Activated CD4-positive, alpha-beta T cell treated with anti-CD3 and anti-CD28 coated beads, Interleukin-2, amount 10 ng/mL, durations not matched to agents 7 days and 5 days (primary cell): ENCODE measurements at places on chromosomes 16 and 17.

- no peak for DNase-seq
- H3K27ac ChIP-seq: no peak overlapping the region
- no peak overlapping the region for H3K4me3 ChIP-seq
- H3K27me3 ChIP-seq: no peaks in the 10 kb centered on the region
- no peaks in the 10 kb centered on the region for H3K36me3 ChIP-seq
Measured at GRCh38 chr17:17060930-17061329, 18.7 kb downstream of the MPRIP start.

DNA sequence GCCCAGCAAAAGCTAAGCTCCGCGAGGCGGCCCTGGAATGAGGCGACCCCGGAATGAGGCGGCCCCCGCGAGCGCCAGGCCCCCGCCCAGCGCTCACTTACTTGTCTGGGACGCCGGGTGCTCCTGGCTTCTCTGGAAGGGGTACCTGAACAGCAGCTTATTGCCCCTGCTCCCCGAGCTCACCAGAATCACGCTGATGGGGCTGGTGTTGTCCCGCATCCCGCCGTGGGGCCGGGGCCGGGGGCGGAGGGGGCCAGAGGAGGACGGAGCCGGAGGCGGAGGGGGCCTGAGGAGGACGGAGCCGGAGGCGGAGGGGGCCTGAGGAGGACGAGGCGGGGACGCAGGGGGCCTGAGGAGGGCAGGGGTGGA, 440 bp downstream of the NPRL3 start:
- peaks cover 4% of the 10 kb centered on the region for H3K36me3 ChIP-seq
- H3K4me1 ChIP-seq: peaks cover 28% of the 10 kb centered on the region
- H3K4me3 ChIP-seq: peak overlapping the region; percentile 80

GRCh38 chr17:67369676-67370075, 3.3 kb upstream of the PSMD12 start:
- no peak for DNase-seq
- no peak overlapping the region for H3K4me3 ChIP-seq
- no peaks in the 10 kb centered on the region for H3K27me3 ChIP-seq
- H3K27ac ChIP-seq: no peak overlapping the region
- peaks cover 38% of the 10 kb centered on the region for H3K4me1 ChIP-seq
- peaks cover 4% of the 10 kb centered on the region for H3K36me3 ChIP-seq

DNA sequence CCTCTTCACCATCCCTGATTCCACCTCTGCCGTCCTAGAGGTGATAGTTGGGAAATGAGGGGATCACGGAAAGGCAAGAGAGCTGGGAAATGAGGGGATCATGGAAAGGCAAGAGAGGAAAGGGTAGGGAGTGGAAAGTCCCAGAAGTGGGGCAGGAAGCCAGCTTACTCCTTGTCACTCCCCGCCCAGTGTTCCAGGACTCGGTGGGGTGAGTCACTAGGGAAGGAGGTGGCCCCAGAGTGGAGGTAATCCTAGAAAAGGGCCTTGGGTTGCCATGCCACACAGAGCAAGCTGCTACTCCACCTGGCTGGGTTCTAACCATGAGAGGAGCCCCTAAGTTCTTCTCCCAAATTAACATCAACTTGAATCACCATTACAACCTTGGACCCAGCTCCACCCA, 14.8 kb downstream of the ALOXE3 start:
- no peak for DNase-seq
- H3K27ac ChIP-seq: no peak overlapping the region
- H3K4me3 ChIP-seq: no peak overlapping the region
- no peaks in the 10 kb centered on the region for H3K36me3 ChIP-seq

DNA sequence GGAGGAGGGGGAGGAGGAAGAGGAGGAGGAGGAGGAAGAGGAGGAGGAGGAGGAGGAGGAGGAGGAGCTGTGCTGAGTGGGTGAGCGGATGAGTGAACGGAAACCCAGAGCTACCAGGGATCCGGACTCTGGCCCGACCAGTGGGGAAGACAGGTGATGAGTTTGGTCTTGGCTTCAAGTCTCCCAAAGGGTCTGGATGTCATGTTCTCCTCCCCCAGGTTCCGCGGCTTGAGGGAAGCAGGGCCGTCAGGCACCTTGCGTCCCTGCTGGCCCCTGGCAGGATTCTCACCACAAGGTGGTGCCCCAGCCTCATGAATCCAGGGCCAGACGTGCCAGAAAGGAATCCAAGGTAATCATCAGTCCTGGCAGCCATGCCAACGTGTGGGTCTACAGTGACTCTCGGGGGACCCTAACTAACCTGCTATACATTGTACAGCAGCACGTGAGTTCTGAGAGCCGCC, 13.5 kb upstream of the ABAT start:
- peak; percentile 68 for DNase-seq
- H3K27ac ChIP-seq: no peak overlapping the region
- H3K27me3 ChIP-seq: no peaks in the 10 kb centered on the region
- H3K4me1 ChIP-seq: peaks cover 6% of the 10 kb centered on the region
- no peak overlapping the region for H3K4me3 ChIP-seq
- no peaks in the 10 kb centered on the region for H3K36me3 ChIP-seq

- no peaks in the 10 kb centered on the region for H3K4me1 ChIP-seq
- no peak for DNase-seq
- no peak overlapping the region for H3K27ac ChIP-seq
- no peak overlapping the region for H3K4me3 ChIP-seq
- H3K36me3 ChIP-seq: no peaks in the 10 kb centered on the region
Measured at GRCh38 chr17:56440419-56440818, 153.1 kb upstream of the NOG start.

GRCh38 chr17:28777178-28777577, 33.4 kb downstream of the TRAF4 start:
- no peak for DNase-seq
- H3K27me3 ChIP-seq: no peaks in the 10 kb centered on the region
- H3K36me3 ChIP-seq: peaks cover 19% of the 10 kb centered on the region

- no peak overlapping the region for H3K4me3 ChIP-seq
- H3K4me1 ChIP-seq: peaks cover 10% of the 10 kb centered on the region
- H3K27ac ChIP-seq: no peak overlapping the region
- H3K36me3 ChIP-seq: no peaks in the 10 kb centered on the region
- no peak for DNase-seq
Measured at GRCh38 chr17:28818819-28819221, 23.8 kb downstream of the FAM222B start.

DNA sequence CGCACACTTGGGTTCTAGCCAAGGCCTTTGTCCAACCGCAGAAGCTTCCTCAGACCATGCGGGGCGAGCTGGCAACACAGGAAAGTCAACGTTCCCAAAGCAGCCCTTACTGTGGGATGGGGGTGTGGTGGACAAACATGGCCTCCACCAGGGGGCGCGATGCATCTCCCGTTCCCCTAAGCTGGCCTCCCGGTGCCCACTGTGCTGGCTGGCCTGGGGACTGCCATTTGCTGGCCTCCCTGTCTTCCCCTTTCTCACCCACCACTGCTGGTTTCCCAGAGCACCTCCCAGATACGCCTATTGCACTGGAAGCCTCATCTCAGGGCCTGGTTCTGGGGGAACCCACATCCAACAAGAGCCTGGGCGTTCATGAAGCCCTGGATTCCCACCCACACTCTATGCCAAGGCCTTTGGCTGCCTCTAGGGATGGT, 145.3 kb downstream of the IRF8 start:
- no peak overlapping the region for H3K4me3 ChIP-seq
- peaks cover 12% of the 10 kb centered on the region for H3K4me1 ChIP-seq
- H3K27me3 ChIP-seq: peaks cover 21% of the 10 kb centered on the region
- H3K27ac ChIP-seq: no peak overlapping the region

DNA sequence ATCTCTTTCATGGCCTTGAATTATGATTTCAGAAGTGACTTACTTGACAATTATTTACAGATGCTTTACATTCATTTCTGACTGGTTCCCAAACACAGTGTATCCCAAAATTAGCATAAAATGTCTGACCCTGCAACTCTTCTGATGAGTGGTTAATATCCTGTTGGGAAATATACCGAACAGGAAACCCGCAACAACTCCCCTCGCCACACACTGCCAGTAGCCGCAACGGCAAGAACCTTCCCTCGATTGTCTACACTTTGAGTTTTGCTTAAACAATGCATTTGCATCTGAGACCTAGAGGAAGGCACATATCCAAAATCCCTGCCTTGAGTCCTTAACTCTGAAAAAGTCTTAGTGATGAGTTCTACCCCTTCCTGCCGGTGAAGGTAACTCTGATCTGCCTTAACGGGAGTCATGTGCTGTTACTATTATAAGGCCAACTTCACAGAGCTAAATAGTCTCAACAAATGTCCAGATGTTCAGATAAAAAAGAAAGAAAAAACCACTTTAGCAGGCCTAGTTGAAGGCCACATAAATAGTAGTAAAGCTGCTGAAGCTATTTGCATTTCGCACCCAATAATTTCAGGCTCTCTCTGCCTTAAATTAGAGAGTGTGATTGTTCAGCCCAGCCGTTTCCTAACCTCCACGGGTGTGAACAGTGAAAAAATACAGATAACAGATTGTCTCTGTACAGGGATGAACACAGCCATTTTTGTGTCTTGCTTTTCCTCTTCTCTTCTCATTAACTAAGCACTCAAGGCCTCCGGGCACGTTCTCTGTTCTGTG, 321.1 kb downstream of the HS3ST3B1 start:
- H3K27ac ChIP-seq: no peak overlapping the region
- H3K27me3 ChIP-seq: no peaks in the 10 kb centered on the region
- H3K4me1 ChIP-seq: no peaks in the 10 kb centered on the region
- H3K4me3 ChIP-seq: no peak overlapping the region
- no peak for DNase-seq

DNA sequence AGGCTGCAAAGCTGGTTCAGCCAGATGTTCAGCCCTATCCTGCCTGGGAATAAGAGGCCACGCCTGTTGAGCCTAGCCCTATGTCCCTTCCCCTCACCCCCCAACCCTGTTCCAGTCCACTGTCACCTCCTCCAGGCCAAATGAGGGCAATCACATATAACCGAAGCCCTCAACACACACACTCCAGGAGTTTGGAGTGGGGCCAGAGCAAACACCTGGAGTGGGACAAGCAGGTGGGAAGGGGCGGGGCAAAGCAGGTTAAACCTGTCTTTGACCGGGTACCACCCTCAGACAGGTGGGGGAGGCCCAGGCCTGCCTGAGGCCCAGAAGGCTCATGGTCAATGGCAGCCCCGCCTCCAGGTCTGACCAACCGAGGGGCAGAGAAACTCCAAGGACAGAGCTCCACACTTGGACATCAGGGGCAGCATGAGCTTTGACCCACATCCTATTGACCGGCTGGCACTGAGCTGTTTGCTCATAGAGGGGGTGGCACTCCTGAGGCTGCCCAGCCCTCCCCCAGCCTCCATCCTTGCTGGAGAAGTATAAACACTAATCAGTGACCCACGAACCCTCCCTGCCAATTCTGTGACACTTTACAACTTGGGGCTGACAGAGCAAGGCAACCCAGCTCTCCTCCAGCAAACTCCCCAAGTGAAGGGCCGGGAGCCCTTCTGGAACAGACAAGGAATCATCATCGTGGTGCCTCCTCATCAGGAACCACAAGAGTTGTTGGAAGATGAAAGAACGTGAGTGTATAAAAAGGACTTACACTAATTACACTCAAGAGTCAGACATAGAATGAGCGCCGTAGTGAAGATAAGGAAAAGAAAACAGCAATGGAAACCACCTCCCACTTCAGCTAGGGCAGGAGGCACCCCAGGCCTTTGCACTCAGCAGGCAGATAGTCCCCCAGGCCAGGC, 1.5 kb downstream of the ESRP2 start:
- H3K27me3 ChIP-seq: peaks cover 8% of the 10 kb centered on the region
- no peak for DNase-seq
- H3K4me3 ChIP-seq: no peak overlapping the region
- peaks cover 32% of the 10 kb centered on the region for H3K4me1 ChIP-seq

DNA sequence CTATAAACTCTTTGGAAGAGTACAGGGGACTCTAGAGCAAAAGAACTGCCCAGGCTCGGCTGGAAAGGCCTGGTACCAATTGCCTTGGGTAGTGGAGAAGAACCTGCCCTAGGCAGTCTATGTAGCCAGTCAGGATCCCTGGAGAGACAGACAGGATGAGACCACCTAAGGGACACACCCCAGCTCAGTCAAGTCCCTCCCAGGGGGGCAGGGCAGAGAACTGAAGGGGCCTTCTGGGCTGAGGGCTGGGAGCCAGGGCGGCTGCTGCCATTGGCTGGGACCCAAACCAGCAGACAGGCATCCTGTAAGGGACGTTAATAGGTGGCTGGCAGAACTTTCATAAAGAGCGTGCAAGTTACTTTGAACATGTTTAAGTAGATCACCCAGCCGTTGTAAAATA, 12.8 kb upstream of the SLC38A8 start:
- peaks cover 42% of the 10 kb centered on the region for H3K36me3 ChIP-seq
- H3K27ac ChIP-seq: no peak overlapping the region
- no peaks in the 10 kb centered on the region for H3K4me1 ChIP-seq
- H3K4me3 ChIP-seq: no peak overlapping the region

GRCh38 chr17:80961541-80962330, 29.9 kb upstream of the CHMP6 start:
- H3K4me1 ChIP-seq: no peaks in the 10 kb centered on the region
- no peak overlapping the region for H3K4me3 ChIP-seq
- no peaks in the 10 kb centered on the region for H3K27me3 ChIP-seq
- no peak for DNase-seq
- no peak overlapping the region for H3K27ac ChIP-seq

DNA sequence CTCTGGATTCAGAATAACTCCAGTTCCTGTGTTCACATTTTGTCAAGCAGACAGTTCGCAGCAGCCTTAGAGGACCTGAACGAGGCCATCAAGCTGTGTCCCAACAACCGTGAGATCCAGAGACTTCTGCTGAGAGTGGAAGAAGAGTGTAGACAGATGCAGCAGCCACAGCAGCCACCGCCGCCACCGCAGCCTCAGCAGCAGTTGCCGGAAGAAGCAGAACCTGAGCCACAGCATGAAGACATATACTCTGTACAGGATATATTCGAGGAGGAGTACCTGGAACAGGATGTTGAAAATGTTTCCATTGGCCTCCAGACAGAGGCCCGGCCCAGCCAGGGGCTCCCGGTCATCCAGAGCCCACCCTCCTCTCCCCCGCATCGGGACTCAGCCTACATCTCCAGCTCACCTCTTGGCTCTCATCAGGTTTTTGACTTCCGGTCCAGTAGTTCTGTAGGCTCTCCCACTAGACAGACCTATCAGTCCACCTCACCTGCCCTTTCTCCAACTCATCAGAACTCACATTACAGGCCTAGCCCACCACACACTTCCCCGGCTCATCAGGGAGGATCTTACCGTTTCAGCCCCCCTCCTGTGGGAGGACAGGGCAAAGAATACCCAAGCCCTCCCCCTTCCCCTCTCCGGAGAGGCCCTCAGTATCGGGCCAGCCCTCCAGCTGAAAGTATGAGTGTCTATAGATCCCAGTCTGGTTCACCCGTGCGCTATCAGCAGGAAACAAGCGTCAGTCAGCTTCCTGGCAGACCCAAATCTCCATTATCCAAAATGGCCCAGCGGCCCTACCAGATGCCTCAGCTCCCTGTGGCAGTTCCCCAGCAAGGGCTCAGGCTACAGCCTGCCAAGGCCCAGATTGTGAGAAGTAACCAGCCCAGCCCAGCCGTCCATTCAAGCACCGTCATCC, 25.9 kb downstream of the CYB561 start:
- peak; percentile 73 for DNase-seq
- H3K4me1 ChIP-seq: peaks cover 25% of the 10 kb centered on the region
- peaks cover 2% of the 10 kb centered on the region for H3K27me3 ChIP-seq
- H3K36me3 ChIP-seq: peaks cover 1% of the 10 kb centered on the region
- H3K27ac ChIP-seq: peak overlapping the region; percentile 92

DNA sequence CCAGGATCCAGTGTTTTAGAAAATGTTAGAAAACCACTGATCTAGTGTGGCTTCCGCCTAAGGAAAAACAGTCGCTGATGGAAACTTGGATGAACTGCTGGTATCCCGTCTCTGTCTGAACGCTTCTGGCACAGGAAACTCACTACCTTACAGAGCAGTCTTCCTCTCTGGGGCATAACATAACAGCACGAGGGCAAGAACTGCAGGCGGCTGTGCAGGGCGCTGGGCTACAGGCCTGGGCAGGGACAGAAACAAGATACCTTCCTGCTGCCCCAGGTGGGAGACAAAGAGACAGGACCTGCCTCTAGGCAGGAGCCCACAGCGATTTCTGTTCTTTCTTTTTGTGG, 10.5 kb downstream of the MXRA7 start:
- H3K27ac ChIP-seq: no peak overlapping the region
- H3K36me3 ChIP-seq: no peaks in the 10 kb centered on the region
- no peak overlapping the region for H3K4me3 ChIP-seq
- H3K4me1 ChIP-seq: peaks cover 27% of the 10 kb centered on the region
- no peak for DNase-seq
